ENCODE measurements at places on chromosomes 3 and 15. TPM values are rescaled to one million over a fixed set of nuclear protein-coding genes. Genes with fewer than 3 reads are reported as not detected.

- H3K4me1 ChIP-seq, result no peaks in the 10 kb centered on the region
- H3K4me3 ChIP-seq, result no peak overlapping the region
- peaks cover 12% of the 10 kb centered on the region for H3K27me3 ChIP-seq
- no peak for DNase-seq
- no peak overlapping the region for H3K27ac ChIP-seq
Measured at GRCh38 chr3:61569856-61570580, 8.6 kb downstream of the PTPRG start.

- no peaks in the 10 kb centered on the region for H3K36me3 ChIP-seq
- H3K4me3 ChIP-seq, result no peak overlapping the region
- no peak for DNase-seq
- no peak overlapping the region for H3K27ac ChIP-seq
Measured at GRCh38 chr3:29384640-29385039, 103.8 kb downstream of the RBMS3 start.

DNA sequence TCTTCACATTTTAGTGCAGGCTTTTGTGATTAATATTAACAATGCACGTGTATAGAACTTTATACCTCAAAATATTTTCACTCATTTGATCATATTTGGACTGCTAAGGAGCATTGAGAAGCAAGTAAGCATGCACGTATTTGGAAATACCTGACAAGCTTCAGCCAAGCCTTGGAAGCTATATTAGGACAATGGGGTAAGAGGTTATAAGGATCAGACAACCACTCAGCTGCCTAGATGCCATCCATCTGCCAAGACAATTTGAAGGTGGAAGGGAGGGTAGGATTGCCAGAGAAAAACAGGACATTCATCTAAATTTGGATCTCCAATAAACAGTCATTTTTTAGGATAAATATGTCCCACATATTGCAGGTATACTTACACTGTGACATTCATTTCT lies 394.9 kb upstream of the CFAP20DC start:
- H3K4me1 ChIP-seq, result peaks cover 60% of the 10 kb centered on the region
- no peak for DNase-seq
- no peaks in the 10 kb centered on the region for H3K36me3 ChIP-seq
- H3K27ac ChIP-seq, result peak overlapping the region; percentile 98
- no peak overlapping the region for H3K4me3 ChIP-seq

DNA sequence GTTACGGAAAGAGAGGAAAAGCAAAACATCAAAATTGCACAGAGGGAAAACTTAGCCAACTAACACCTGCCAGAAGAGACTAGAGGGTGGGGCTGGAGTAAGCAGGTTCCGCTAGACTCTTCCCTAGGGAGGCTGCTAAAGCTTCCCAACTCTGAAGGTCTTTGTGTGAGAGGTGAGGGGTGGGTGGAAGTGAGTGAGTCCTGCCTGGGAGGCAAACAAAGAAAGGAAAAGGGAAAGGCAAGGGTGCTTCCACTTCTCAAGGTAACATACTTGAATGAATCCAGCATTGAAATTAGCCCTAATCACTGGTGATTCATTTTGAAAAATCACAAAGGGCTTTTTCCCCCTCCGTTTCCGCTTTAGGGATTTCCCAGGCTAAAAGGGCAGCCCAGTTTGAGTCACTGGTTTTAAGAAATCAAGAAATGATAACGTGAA lies 220.5 kb upstream of the ADAMTS9 start:
- no peaks in the 10 kb centered on the region for H3K4me1 ChIP-seq
- no peak overlapping the region for H3K4me3 ChIP-seq
- no peak overlapping the region for H3K27ac ChIP-seq
- H3K27me3 ChIP-seq, result no peaks in the 10 kb centered on the region
- H3K36me3 ChIP-seq, result no peaks in the 10 kb centered on the region

GRCh38 chr15:88069561-88069960 lies 187.0 kb downstream of the NTRK3 start:
- no peak for DNase-seq
- no peak overlapping the region for H3K27ac ChIP-seq
- H3K4me3 ChIP-seq, result no peak overlapping the region
- no peaks in the 10 kb centered on the region for H3K36me3 ChIP-seq

DNA sequence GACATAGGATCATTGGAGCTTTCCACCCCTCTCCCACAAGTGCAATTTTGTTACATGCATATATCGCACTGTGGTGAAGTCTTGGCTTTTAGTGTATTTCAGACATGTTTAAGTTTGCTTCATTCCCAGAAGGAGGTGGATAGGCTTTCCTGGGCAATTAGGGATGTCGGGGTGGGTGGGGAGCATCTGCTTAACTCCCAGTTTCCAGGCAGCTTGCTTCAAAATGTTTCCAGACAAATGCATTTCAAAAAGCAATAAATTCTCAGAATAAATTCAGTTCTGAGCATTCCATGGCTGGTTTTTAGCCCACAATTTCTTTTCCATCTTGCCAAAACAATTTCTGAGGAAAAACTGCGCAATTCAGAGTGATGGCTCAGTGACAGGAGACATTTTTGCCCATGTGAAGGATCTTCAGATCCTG lies 227.7 kb upstream of the ZPLD1 start:
- H3K36me3 ChIP-seq, result peaks cover 10% of the 10 kb centered on the region
- no peak overlapping the region for H3K27ac ChIP-seq
- H3K4me1 ChIP-seq, result no peaks in the 10 kb centered on the region
- H3K27me3 ChIP-seq, result no peaks in the 10 kb centered on the region
- H3K4me3 ChIP-seq, result no peak overlapping the region
- no peak for DNase-seq

DNA sequence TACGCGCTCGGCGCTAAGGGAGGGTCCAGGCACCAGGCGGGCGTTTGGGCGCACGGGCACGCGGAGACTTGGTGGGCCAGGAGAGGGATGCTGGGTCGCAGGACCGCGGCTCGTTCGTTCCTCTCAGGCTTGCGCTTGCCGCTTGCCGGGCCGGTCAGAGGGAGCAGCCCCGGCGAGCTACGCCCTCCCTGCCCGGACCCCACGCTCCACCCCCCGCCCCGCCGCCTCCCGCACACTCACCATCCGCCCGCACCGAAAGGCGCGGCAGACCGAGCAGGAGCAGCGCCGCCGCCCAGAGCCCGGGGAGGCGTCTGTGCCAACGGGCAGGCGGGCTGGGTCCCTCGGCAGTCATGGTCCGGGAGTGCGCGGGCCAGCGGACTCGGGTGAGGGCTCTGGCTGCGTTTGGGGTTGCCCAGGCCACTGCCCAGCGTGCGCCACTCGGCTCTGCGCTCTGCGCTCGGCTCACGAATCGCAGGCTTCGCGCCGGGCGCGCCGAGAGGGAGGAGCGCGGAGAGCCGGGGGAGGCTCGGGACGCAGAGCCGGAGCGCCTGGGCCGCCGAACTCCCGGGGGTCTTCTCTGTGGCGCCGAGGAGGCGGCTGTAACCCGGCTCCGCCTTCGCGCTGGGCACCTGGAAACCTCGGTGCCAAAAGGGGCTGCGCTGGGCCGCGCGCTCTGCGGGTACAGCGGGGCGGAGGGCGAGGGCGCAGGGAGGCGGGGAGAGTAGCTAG lies at the start of gene SUSD5:
SUSD5 (minus strand) TSS at position 365 of the 729 bp plus-strand sequence; CDS start at position 352, 13 bp downstream.
- no peak for DNase-seq
- H3K4me3 ChIP-seq, result no peak within 1 kb of the TSS
- no peak within 1 kb of the TSS for H3K27ac ChIP-seq
- H3K36me3 ChIP-seq, result no peaks in the 10 kb centered on the region
- H3K4me1 ChIP-seq, result peaks cover 11% of the 10 kb centered on the region

GRCh38 chr3:105688821-105689220 lies 180.0 kb downstream of the CBLB start:
- H3K27me3 ChIP-seq, result no peaks in the 10 kb centered on the region
- H3K4me1 ChIP-seq, result peaks cover 31% of the 10 kb centered on the region
- no peak for DNase-seq
- peaks cover 50% of the 10 kb centered on the region for H3K36me3 ChIP-seq
- no peak overlapping the region for H3K4me3 ChIP-seq
- peak overlapping the region; percentile 67 for H3K27ac ChIP-seq

DNA sequence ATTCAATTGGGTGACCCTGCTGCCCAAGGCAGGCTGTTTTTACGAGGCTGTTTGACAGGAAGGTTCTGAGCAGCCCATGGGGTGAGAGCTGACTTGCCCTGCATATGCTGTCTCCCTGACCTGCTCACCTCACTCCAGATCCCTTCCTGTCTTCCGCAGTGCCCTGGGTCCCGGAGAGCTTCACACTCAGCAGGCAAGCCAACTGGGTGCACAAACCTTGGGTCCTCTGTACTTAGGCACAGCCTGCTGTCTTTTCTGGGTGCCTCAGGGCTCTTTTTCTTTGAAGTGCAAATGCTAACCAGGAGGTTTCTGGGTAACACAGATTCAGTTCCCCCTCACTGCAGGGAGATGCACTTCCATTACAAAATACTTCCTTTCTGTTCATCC lies 32.8 kb downstream of the ZXDC start:
- H3K4me1 ChIP-seq, result no peaks in the 10 kb centered on the region
- no peak overlapping the region for H3K27ac ChIP-seq
- no peaks in the 10 kb centered on the region for H3K27me3 ChIP-seq
- peaks cover 51% of the 10 kb centered on the region for H3K36me3 ChIP-seq

DNA sequence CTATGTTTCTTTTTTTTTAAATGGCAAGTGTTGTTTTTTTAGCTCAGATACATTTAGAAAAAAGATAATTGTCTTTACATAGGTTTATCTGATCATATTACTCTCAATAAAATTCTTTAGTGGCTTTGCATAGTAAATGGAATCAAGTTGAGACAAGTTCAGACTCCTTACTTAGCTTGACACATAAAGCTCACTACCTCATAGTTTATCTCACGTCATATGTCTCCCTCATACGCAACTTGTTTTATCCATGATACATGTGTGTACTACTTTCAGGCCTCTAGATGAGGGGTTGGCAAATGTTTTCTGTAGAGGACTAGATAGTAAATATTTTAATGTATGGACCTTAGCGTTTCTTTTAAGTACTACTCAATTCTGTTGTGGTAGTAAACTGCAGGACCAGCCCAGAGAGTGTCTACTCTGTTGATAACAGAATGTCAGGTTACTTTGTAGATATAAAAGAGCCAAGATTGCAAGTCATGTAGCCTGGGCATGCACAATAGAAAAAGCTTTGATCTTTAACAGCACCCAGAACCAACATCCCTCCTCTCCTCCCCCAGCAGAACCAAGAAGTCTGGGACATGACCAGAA lies 28.2 kb upstream of the MGA start:
- peaks cover 21% of the 10 kb centered on the region for H3K4me1 ChIP-seq
- H3K36me3 ChIP-seq, result no peaks in the 10 kb centered on the region
- H3K27me3 ChIP-seq, result no peaks in the 10 kb centered on the region
- DNase-seq, result no peak
- H3K4me3 ChIP-seq, result no peak overlapping the region

- no peak for DNase-seq
- no peaks in the 10 kb centered on the region for H3K36me3 ChIP-seq
- H3K27me3 ChIP-seq, result no peaks in the 10 kb centered on the region
- no peaks in the 10 kb centered on the region for H3K4me1 ChIP-seq
- no peak overlapping the region for H3K27ac ChIP-seq
- no peak overlapping the region for H3K4me3 ChIP-seq
Measured at GRCh38 chr3:137349557-137350348, 392.0 kb downstream of the IL20RB start.

DNA sequence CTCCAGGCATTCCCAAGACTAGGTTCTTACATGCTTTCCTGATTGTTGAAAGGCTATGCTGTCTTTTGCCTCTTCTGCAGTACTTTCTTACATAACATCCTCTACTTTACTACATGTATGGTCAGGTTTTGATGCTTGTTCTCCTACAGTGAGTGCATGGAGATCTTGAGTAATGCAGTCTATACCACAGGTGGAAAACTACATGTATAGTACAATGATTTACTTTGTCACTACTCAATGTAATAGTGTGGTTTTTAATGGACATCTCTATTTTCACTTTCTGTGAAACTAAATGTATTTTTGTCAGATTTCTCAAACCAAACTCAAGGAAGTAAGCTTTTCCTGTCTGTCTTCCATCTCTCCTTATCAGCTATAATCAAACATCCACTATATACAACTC lies 657.0 kb downstream of the TUSC7 start:
- H3K27ac ChIP-seq, result no peak overlapping the region
- H3K4me1 ChIP-seq, result no peaks in the 10 kb centered on the region
- H3K4me3 ChIP-seq, result no peak overlapping the region

- H3K27me3 ChIP-seq, result no peaks in the 10 kb centered on the region
- H3K36me3 ChIP-seq, result no peaks in the 10 kb centered on the region
- peaks cover 12% of the 10 kb centered on the region for H3K4me1 ChIP-seq
Measured at GRCh38 chr3:46849045-46849631, 14.1 kb downstream of the MYL3 start.

- no peaks in the 10 kb centered on the region for H3K36me3 ChIP-seq
- no peak for DNase-seq
- no peak overlapping the region for H3K27ac ChIP-seq
- H3K4me3 ChIP-seq, result no peak overlapping the region
Measured at GRCh38 chr3:88033808-88034207, 25.0 kb downstream of the CGGBP1 start.

DNAH1 gene
- 39.4 TPM for total RNA-seq

PTPRG gene
- total RNA-seq, result not detected

LRRC49 gene
- not detected for total RNA-seq

ADAMTS7 gene
- 0.31 TPM for total RNA-seq
